ENCODE measurements at places on chromosomes 7 and 10.

- DNase-seq = no peak
These were observed 158.9 kb downstream of the AKR1D1 start for GRCh38 chr7:138235207-138235606.

DNA sequence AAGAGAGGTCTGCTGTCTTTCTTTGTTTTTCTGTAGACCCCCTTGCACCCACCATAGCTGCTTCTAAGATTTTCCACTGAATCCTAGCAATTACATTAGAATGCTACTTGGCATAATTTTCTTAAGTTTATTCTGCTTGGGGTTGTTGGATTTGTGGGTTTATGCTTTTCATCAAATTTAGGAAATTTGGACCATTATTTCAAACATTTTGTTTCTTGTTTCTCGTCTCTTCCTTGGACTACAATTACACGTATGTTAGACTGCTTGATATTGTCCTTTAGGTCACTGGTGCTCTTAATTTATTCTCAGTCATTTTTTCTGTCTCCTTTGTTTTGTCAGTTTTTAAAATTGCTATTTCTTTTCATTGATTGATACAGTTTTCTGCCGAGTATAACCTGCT, 65.8 kb downstream of the FANK1 start:
- DNase-seq = no peak

- DNase-seq = no peak
These were observed 241.6 kb downstream of the CCDC7 start for GRCh38 chr10:32687546-32687945.

DNA sequence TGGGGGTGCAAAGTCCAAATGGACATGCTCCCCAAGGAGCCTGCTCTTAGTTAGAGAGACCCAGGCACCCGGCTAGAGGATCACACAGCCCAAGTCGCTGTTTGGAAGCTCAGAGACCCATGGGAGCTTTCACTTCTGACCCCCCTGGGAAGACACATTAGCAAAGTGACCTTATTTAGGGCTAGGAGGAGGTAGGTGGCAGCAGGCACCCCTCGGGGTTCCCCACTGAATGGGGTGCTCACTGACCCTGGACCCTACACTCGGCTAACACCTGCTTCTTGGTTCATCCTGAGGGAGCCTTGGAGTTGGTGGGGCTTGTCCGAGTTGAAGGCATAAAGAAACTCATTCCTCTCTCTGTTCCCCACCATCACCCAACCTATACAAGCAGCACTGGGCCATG, 27.1 kb upstream of the HABP2 start:
- DNase-seq = no peak

DNA sequence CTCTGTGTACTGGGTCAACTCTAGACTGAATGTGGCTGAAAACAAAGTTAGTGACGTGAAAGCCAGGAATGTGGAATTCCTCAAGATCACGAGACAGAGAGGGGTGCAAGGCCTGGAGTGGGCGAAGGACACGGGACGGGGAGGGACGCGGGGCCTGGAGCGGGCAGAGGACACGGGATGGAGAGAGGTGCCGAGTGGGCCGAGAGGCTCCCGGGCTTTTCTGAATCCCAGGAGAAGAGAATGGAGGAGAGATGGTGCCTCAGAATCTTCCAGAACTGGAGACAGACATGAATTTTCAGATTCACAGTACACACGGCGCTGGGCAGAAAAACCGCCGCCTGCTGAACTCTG, 50.6 kb upstream of the PRKAR1B start:
- no peak for DNase-seq

DNA sequence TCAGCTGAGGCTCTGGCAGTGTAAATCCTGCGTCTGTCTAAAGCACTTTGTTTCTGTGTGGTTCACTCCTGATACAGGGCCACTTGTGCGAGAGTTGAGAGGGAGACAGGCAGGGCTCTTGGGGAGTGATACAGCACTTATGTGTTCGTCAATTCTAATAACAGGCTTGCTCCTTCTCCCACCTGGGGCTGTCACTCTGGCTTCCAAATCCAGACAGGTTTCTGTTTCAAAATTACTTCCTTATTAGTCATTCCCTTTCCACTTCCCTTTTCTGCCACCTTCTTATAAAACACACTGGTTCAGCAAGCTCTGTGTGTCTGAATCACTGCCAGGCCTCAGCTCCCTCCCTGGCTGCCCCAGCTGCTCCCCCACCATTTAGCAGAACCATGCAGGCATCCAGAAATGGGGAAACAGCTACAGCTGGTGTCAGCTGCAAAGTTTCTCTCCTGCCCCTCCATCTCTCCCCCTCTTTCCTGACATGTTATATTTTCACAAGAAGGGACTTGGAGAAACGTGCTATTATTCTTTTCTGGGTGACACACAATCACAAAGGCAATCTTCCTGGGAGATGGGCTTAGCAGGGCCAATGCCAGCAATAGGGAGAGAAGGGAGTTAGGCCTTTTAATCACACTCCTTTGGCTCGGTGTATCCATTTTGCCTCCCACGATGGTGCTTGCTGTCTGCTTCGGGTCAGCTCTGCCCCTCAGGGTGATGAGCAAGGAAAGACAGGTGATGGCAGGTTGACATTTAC, 58.4 kb upstream of the ZNRF2 start:
- DNase-seq = no peak

- DNase-seq = no peak
These were observed 21.9 kb downstream of the FRA10AC1 start for GRCh38 chr10:93680412-93681047.

Data from activated effector memory CD4-positive, alpha-beta T cell treated with Interleukin-2 at 50 U/mL for 16 hours (primary cell).